Right kidney (tissue), 9 donors: ENCODE measurements at places on chromosomes 4 and X.
A peak's percentile ranks its signal among the peaks of the same experiment; 100 is the strongest.

- DNase-seq, result no peak
Observed at GRCh38 chrX:118216509-118216908, 99.9 kb upstream of the KLHL13 start.

- no peak for DNase-seq
Observed at GRCh38 chr4:818106-818921, 7.6 kb downstream of the CPLX1 start.

- peak; percentile 18 for DNase-seq
Observed at GRCh38 chrX:131081772-131082740, 23.9 kb downstream of the ARHGAP36 start.

- no peak for DNase-seq
Observed at GRCh38 chr4:104964410-104965175, 182.1 kb upstream of the TET2 start.

GRCh38 chr4:30182786-30183185, 537.4 kb upstream of the PCDH7 start:
- no peak for DNase-seq

DNA sequence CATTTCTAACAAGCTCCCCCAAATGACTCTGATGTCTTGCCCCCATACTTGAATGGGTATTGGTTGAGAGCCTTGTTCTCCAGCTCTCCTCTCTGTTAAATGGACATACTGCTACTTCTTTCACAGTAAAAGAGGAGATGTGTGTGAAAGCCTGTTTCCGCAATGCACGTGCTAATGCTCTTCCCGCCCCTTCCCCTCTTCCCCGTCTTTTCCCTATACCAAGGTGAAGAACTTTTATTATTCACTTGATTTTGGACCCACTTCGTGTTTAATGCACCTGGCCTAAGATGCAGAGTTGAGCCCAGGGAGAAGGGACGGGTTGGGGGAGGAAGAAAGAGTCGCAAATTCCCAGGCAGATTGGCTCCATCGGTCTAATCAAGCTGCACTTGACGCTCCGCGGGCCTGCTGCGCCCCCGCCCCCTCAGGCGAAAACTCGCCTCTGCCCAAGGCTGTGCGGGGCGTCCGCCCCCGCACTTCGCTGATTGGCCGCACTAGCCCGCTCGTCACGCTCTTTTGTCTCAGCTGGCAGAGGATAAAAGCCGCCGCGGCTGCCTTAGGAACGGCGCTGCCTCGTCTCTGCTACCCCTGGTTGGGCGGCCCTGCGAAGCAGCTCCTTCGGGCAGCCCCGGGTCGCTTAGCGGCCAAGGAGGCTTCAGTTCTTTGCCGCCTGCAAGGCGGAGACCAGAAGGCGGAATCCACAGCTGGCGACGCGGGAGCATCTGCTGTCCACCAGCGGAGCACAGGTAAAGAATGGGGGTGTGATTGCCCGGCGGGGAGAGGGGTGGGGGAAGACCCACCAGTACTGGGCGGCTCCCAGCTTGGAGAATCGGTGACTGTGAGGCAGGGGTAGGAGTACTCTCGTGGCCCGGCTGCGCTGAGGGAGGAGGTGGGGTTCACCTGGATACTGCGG, at the start of gene ZCCHC12:
Gene ZCCHC12, plus strand, starts transcription at position 562 of the 910 bp plus-strand sequence. CDS start 1,421 bp downstream, outside the sequence.
- DNase-seq, result peak; percentile 52

DNA sequence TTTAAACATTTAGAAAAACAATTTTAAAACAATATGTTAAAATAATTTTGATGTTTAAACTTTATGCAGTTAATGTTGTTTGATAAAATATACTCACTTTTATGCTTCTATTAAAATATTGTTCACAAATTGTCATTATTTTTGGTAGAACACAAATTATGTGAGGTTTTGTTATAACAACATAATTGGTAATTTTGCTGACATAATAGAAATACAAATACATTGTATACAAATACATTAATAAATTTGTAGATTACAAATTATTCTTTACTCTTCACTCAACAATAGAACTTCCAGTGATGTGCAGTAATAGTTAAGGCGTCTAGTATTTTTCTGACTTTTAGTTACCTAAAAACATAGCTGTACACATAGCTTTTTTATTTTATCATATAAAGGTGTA, 1472.4 kb upstream of the ADGRL3 start:
- DNase-seq, result no peak

DNA sequence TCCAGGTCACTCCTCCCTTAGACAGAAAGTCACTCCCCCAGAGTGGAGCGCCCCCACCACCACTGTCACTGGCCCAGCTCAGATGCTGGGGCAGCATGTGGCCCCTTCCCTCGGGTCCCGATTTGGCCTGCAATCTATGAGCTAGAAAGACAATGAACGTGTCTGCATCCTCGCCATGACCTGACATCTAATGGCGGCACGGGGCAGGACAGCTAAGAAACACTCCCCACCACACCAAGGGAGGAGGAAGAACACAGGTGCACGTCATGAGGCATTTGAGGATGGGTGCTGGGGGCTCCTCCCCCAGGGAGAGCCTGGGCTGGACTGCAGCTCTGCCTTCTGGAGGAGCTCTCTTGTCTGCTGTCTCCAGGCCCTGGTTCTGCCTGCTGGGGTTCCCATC, 8.7 kb downstream of the RNF212 start:
- no peak for DNase-seq
